ENCODE measurements at places on chromosomes 11 and 22.

GRCh38 chr11:71527576-71528210 is 626 bp downstream of the KRTAP5-7 start:
- DNase-seq: no peak

GRCh38 chr22:42256220-42256619 is 14.2 kb downstream of the TCF20 start:
- DNase-seq: no peak

- no peak for DNase-seq
Measured at GRCh38 chr11:114099392-114100178, 40.1 kb downstream of the ZBTB16 start.

DNA sequence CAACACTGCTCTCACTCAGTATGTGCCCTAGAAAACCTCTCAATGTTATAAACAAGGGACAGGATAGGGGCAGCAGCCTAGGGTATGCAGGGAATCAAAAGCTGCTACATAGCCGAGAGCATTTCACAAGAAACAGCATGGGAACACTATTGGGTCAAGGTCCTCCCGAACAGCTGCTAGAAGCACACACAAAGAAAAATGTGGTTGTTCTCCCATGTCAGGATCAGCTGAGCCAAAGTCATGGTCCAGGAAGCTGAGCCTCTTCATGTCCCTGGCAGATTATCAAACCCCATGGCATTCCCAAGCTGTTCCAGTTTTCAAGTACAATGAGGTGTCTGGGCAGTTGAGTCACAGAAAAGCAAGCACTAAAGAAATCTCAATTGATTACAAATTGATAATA is 21.0 kb upstream of the GDPD4 start:
- no peak for DNase-seq

GRCh38 chr11:132450631-132451030 is 1080.2 kb downstream of the NTM start:
- DNase-seq: no peak

DNA sequence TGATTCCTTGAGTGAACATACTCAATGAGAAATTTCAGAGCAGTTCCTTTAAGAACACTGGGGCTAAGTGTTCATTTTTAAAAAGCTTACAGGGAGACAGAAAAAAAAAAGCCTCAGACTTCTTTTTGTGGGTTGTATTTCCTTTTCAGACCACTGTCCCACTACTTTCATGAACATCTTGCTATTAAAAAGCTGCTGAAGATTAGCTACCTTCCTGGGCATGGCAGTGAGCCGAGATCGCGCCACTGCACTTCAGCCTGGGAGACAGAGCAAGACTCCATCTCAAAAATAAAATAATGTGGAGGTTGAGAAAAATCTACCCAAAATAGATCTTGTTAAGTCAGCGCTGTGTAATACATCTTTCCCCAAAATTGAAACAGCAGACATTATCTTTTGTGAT is 10.8 kb downstream of the TRAF6 start:
- DNase-seq: no peak

DNA sequence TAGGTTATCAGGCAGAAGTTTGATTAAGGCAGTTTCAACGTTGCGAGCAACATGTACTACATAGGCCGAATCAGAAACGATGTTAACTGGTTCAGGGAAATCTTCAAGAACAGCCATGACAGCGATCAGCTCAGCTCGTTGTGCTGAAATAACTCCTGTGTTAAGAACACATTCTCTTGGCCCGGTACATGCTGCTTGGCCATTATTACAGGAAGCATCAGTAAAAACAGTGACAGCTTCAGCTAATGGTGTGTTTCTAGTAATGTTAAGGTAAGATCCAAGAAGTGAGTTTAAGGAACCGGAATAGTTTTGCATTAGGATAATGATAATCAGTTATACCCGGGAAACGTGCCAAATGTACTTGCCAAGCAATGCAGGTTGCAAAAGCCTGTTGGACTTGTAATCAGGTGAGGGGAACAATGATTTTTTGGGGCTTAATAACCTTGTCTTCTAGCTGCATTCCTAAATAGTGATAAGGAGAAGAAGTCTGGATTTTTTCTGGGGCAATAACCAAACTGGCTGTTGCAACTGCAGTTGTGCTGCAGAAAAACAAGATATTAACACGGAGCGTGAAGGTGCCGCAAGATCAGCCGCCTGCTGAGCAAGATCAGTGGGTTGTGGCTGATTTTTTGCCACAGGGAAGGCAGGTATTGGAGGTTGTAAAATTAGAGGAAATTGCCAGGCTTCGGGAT is 14.3 kb downstream of the OR52K1 start:
- DNase-seq: no peak

- DNase-seq: no peak
Measured at GRCh38 chr22:39245130-39246039, 603 bp upstream of the PDGFB start.

GRCh38 chr11:85844439-85845123 is 10.6 kb upstream of the CCDC83 start:
- DNase-seq: no peak

DNA sequence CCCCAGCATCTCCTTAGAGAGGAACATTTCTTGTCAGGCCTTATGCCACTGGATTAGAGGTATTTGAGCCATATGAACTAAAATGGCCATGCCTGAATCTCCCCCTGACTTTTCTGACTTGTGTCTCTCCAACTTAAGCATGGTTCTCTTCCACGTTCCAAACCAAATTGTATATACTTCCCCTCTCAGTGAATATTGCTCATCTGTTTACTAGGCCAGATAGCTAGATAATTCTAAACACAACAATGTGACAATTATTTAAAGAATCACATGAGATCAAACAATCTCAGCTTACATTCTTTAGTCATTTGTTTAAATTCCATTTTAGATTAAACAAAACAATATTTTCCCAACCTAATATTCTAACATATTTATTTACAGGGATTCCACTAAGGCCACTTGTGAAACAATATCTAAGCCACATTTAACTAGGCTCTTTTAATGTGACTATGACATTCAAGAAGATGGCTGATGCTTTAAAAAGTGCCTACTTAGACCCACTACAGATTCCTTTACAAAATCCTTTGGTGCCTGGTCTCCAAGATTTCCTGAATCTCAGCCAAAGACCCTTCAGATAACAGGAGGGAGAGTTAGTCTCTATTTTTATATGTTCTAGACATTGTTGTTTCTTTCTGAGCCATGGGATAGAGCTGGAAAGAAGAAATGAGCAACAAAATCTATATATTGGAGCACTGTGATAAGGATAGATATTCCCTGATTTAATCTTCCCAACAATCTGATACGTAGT is 105.7 kb downstream of the CADM1 start:
- DNase-seq: no peak

DNA sequence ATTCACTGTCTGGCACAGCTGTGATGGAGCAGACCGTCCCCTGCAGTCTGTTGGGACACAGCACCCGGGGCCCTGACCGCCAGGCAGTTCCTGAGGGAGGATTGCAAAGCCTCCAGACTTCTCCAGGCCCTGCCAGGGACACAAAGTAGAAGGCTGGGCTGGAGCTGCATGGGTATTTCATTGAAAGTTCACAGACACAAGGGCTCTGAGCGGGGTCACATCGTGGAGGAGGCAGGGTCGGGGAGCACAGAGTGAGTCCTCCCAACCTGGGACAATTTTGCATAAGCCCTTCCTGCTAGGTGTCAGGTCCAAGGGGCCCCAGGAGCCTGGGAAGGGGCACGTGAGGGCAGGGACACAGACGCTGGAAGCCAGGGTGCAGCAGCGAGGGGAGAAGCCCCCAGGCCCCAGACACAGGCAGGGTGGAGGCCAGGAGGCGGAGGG is 15.7 kb downstream of the IFITM10 start:
- no peak for DNase-seq

DNA sequence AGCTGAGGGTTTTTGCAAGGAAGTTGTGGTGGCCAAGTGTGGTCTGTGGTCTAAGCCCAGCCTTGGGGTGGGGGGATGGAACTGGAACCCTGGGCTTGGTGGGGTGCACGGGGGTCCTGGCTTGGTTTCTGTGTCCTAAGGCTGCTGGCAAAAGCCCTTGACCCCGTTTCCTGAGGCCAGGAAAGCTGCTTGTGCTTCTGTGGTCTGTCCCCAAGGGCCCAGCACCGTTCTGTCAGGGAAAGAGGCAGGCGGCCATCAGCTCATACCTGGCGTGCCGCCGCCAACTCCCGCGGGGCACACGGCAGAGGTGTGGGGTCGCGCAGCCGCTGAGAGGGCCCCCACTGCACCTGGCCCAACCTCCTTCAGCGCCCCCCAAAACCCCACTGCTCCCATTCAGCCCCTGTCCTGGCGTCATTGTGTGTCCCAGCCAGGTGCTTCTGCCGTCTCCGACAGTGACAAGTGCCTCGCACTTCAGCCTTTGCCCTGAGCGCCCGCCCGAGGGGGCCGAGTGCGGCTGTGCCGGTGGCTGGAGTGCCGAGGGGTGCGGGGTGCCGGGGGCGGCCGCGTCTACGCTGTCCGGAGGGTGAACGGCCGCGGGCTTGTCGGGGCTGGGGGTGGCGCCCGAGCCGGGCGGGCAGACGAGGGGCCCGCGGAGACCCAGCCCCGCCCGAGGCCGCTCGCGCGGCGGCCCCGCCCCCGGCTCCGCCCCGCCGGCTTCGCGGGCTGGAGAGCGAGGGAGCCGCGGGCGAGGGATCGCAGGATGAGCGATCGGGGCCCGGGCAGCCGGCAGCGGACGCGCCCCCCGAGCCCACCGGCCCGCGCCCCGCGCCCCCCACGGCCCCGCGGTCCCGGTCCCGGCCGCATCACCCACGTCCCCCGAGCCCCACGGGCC is at the start of gene CNIH2:
Gene CNIH2 (plus strand): TSS at position 705 of the 892 bp plus-strand sequence. CDS start 282 bp downstream, outside the sequence.
- no peak for DNase-seq

- DNase-seq: no peak
Measured at GRCh38 chr11:119049081-119049480, 7.9 kb downstream of the HYOU1 start.

GRCh38 chr11:15937601-15938120 is 418.7 kb downstream of the SOX6 start:
- no peak for DNase-seq

DNA sequence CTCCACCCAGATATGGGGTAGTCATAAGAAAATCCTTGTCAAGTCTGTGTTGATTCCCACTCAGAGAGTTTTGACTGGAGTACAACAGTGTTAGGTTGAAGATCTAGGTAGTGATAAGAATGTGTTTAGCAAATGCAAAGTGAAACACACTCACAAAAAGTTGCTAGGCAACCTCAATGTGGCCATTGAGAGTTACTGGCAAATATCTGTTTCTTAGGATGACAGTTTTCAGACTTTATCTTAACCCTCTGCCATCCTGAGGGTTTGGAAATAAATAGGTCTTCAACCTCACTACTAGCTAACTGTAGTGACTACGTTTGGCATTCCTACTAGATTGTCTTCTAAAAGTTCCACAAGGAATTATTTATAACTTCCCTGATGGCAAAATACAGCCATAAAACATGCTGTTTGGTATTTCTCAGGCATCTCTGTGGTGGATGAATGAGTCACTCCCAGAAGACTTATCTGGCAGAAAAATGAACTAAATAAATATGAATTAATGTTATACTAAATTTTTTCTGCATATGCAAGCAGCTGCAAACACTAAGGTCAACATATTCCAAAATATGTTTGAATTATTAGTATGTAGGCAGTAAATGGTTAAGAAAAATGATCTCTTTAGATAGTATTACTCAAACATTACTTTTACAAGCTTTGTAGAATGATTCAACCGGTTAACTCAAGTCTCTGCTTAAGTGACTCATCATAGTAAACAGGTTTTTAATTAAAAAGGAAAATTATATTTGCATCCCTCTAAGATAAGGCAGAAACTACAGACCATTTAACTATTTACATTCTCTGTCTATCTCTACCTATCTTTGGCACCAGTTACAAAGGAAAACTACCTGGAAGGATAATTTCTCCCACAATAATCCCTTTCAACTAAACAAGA is 17.1 kb upstream of the SYTL2 start:
- DNase-seq: no peak

DNA sequence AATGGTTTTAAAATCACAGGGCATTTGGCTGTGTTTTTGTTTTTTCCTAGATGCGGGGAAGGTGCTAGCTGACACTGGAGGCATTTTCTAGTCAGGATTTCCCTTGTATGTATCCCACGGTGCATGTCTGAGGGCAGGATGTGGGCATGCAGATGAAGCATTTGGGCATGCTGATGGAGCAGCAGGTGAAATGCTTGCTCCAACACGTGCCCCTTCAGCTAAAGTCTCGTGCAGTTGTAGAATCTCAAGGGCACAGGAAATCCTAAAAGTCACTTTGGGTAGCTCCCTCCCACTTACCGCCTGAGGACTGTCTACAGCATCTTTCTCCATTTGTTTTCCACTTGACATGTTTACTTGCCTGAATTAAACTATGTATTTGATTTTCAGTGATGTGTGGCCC is 429.4 kb upstream of the B3GAT1 start:
- DNase-seq: no peak

- DNase-seq: no peak
Measured at GRCh38 chr22:26168330-26168851, 871 bp upstream of the SEZ6L start.

DNA sequence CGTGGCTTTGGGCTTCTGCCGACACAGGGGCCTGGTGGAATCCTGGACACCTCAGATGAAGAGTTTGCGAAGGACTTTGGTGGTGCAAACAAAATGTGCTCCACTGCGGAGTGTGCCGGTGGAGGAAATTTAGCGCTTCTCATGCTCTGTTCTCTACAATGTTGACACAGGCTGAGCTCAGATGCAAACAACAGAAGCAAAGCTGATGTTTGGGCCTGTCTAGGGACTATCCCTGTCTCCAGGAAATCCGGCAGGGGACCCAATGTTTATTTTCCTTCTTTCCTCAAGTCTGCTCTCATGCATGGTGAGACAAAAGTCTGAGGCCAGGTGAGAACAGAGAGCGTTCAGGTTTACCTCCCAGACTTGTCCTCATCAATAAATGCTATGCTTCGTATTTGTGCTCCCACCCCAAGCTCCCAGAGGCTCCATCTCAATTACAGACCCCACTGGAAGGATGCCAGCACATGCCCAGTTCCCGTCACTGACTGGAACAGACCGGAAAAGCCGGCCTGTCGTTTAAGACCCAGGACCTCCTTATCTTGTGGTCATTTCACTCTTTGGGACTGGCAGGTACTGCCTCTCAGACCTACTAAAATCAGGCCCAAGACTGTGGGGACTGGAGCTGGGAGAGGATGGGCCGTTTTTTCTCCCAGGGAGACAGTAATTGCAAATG is 105.7 kb upstream of the B3GAT1 start:
- no peak for DNase-seq

DNA sequence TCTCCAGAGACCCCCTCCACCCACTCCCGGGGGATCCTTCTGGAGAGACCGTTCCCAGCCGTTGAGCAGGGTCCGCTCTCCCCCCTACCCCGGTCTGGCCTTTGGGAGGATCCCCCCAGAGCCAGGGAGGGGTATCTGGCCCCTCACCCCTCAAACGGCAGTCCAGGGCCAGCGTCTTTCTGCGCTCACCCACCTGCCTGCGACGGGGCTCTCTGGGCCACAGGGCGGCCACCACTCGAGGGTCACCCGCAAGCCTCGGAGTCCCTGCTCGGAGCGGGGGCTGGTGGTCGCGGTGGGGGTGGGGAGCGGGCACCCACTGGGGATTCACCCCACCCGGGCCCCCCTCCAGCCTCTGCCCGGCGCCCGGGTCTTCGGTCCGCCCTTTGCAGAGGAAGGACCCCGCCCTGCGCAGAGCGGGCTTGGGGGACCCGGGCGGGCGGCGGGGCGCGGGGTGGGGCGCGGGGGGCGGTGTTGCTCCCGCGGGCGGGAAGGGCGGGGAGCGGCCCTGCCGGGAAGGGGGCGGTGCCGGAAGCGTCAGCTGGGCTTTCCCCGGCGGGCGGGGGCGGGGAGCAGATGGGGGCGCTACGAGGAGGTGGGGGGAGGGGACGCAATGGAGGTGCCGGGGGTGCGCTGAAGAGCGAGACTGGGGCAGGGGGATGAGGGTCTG is 16.6 kb downstream of the CRELD2 start:
- peak; percentile 86 for DNase-seq

Data from stimulated activated CD8-positive, alpha-beta memory T cell treated with anti-CD3 and anti-CD28 coated beads, Interleukin-7, amount 100 ng/mL, for 48 hours (primary cell).